ENCODE measurements at places on chromosomes 12 and 14. TPM values are rescaled to one million over a fixed set of nuclear protein-coding genes. Genes with fewer than 3 reads are reported as not detected.

- H3K4me1 ChIP-seq = peaks cover 10% of the 10 kb centered on the region
- no peak for DNase-seq
- H3K27ac ChIP-seq = no peak overlapping the region
- no peaks in the 10 kb centered on the region for H3K36me3 ChIP-seq
- no peak overlapping the region for H3K4me3 ChIP-seq
These were observed 339.5 kb downstream of the PDZRN4 start for GRCh38 chr12:41527534-41528116.

DNA sequence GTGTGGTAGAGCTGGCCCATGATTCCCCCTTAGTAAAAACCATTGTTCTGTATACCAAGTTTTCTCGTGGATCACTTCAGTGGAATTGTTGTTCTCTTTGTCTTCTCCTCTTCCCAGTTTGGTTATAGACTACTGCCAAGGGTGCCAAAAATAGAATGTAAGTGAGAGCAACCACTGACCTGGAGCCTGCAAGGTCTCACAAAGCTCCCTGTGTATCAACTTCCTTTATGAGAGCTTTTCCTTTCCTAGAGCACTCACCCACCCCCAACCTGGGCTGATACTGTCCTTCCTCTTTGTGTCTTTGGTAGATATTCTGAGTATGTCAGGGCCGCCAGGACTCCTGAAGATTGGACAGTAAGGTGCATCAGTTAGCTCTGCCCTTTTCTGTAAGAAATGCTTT is 101.0 kb downstream of the SCN8A start:
- no peaks in the 10 kb centered on the region for H3K36me3 ChIP-seq
- no peak for DNase-seq
- no peaks in the 10 kb centered on the region for H3K4me1 ChIP-seq
- no peak overlapping the region for H3K4me3 ChIP-seq

USP44 gene
- 3.3 TPM for total RNA-seq

DNA sequence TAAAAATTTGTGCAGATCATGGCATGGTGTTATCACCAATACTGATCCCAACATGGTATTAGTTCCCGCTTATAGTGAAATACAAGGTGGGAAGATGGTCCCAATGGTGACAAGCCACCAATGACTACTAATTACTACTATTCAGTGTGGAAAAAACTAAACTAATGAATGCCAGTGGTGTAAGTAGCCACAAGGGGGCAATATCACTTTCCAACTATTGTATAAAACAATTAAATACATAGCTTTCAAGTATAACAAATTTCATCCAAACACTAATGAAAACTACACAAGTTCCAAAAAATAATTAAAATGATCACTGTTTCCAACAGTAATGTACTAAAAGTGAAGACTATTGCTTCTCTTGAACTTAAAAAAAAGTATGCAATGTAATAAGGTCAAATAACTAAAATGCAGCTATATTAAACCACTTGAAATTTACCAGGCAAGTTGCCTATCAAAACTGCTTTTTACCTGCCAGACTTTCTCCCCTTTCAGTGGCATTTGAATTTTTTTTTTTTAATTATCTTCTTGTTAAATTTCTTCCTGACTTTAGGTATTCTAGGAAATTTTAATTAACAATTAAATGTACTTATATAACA is 58.0 kb downstream of the PAPLN start:
- no peak overlapping the region for H3K4me3 ChIP-seq
- H3K27me3 ChIP-seq = no peaks in the 10 kb centered on the region
- H3K36me3 ChIP-seq = peaks cover 22% of the 10 kb centered on the region
- no peaks in the 10 kb centered on the region for H3K4me1 ChIP-seq

GRCh38 chr12:99271071-99271470 is 376.5 kb upstream of the GARIN6 start:
- no peak for DNase-seq
- H3K4me1 ChIP-seq = no peaks in the 10 kb centered on the region
- H3K4me3 ChIP-seq = no peak overlapping the region
- no peak overlapping the region for H3K27ac ChIP-seq
- no peaks in the 10 kb centered on the region for H3K27me3 ChIP-seq

DNA sequence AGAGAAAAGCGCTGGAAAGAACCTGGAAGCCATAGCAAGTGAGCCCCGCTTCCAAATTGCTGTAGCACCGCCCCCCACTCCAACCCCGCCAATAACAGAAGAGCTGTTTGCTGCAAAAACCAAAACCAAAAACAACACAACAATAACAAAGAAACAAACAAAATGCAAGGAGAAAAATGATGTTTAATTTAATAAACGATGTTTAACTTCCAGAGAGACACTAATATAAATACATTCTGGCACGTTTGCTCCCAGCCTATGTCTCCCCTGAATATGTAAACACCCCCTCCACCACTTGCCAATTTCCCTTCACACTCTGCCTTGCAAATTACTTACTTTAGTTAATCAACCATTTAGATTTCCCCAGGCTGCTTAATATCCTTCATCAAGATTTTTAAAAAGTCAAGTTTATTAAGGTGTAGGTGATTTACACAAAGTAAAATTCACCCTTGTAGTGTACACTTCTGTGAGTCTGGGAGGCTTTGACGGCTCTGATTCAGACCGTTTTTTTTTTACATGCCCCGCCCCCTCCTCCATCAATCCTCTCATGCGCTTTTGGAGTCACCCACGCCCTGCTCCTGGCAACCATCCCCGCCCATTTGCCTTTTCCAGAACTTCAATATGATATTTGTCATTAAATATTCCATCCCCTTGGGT is 482 bp upstream of the IFI27L2 start:
- H3K4me3 ChIP-seq = peak overlapping the region; percentile 51
- no peaks in the 10 kb centered on the region for H3K27me3 ChIP-seq
- peak; percentile 92 for DNase-seq

- no peaks in the 10 kb centered on the region for H3K27me3 ChIP-seq
- H3K27ac ChIP-seq = no peak overlapping the region
- H3K4me3 ChIP-seq = no peak overlapping the region
- H3K36me3 ChIP-seq = no peaks in the 10 kb centered on the region
- DNase-seq = no peak
- H3K4me1 ChIP-seq = no peaks in the 10 kb centered on the region
These were observed 93.4 kb downstream of the C12orf75 start for GRCh38 chr12:105423921-105424320.

DNA sequence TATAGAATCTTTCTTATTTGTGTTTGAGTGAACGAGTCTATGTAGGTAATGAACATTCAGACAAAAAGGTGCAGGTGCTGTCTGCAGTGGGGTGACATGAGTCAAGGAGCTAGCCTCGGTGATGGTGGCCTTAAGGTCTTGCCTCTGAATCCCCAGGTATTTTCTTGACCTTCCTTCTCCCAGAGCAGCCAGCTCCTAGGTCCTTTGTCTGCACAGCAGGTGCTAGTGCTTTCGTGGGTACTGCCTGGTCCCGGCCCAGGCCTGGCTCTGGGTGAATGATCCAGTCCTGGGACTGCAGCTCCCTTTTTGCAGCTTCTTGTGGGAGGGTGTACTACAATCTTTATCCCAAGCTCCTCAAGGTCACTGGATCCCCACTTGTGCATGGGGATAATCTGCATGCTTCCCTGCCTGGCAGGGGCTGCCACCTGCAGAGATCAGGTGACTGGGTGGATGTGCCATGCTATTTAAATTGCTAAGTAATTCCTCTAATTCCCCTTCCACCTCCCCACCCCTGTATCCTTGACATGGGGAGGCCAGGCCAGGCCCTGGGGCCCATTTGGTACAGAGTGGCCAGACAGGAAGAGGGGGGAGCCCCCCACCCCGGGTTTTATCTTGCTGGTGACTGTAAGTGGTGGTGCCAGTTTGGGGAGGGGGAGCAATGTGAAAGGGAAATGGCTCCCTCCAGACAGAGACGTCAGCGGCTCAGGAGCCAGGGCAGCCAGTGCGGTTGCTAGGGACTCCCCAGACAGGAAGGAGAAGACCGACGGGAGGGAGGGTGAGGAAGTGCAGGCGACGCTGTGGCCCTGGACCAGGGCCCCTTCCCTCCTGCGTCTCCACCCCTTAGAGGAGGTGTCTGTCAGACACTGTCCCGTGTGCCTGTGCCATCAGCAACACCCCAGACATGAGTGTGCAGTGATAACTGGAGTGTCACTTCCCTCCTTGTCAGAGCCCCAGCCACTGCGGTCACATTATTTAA is 6.7 kb downstream of the VASH1 start:
- DNase-seq = no peak
- peaks cover 44% of the 10 kb centered on the region for H3K4me1 ChIP-seq
- no peak overlapping the region for H3K4me3 ChIP-seq
- H3K36me3 ChIP-seq = no peaks in the 10 kb centered on the region
- H3K27ac ChIP-seq = peak overlapping the region; percentile 70

GRCh38 chr12:61853945-61854344 is 406.3 kb upstream of the USP15 start:
- no peak for DNase-seq
- no peaks in the 10 kb centered on the region for H3K36me3 ChIP-seq
- no peak overlapping the region for H3K4me3 ChIP-seq
- no peaks in the 10 kb centered on the region for H3K27me3 ChIP-seq
- no peaks in the 10 kb centered on the region for H3K4me1 ChIP-seq

- H3K4me3 ChIP-seq = peak overlapping the region; percentile 80
- DNase-seq = no peak
- no peaks in the 10 kb centered on the region for H3K36me3 ChIP-seq
- H3K27ac ChIP-seq = peak overlapping the region; percentile 96
- H3K4me1 ChIP-seq = peaks cover 95% of the 10 kb centered on the region
- H3K27me3 ChIP-seq = no peaks in the 10 kb centered on the region
These were observed 10.6 kb downstream of the RARG start for GRCh38 chr12:53221203-53222080.

DNA sequence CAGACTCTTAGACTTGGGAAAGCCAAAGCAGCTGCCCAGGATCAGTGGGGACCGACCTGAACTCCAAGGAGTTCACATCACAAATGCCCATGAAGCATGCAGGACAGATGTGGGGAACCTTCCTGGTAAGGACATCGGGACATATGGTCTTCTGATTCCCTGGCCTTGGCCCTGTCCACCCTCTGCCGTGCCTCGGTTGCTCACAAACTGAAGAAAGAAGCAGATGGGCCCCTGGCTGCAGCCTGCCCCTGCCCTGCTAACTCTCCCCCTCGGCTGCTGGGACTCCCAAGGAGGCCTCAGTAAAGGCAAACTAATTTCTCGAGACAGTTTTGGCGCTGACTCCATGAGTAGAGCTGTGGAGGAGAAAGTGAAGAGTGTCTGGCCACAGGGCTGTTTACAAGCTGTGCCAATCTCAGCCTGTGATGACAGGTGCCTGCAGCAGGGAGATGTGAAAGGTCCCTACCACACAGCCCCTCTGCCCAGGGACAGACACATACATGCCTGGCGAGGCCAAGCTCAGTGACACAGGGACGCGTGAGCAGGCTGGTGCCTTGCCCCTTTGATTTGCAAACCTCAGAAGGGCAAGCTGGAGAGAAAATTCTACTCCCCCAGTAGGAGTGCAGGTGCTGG is 48.6 kb downstream of the ISCA2 start:
- no peak overlapping the region for H3K4me3 ChIP-seq
- H3K36me3 ChIP-seq = no peaks in the 10 kb centered on the region
- H3K27ac ChIP-seq = no peak overlapping the region
- DNase-seq = no peak
- no peaks in the 10 kb centered on the region for H3K27me3 ChIP-seq
- no peaks in the 10 kb centered on the region for H3K4me1 ChIP-seq

DNA sequence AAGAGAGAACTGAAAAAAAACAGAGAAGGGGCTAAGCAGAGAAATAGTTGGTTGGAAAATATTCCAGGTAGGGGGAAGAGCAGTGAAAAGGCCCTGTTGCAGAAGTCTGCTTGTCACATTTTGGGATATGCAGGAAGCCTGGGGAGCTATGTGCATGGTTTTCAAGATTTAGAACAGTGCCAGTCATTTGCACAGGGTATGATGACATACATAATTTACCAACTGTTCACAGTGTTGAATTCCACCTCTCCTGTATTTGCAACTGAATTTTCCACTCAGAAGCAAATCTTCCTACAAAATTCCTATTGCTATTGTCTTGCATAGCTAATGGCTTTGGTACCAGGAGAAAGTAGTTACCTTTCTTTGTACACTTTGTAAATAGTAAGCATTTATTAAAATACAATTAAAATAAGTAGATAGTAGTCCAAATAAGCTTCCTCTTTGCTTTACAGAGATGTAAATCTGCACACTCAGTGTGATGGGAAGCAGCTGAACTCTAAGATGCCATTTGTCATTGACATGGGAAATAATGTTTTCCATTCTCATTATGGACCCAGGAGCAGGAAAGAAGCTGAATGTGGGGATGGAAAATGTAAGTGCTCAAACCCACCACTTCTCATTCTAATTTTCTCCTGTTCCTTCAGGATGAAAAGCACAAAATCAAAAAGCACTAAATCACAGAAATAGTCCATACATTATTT is 177.4 kb downstream of the BTG1 start:
- no peaks in the 10 kb centered on the region for H3K27me3 ChIP-seq
- no peak overlapping the region for H3K4me3 ChIP-seq
- no peak overlapping the region for H3K27ac ChIP-seq
- H3K36me3 ChIP-seq = no peaks in the 10 kb centered on the region
- DNase-seq = no peak
- no peaks in the 10 kb centered on the region for H3K4me1 ChIP-seq

GALNT16 gene
- 5.8 TPM for total RNA-seq

DNA sequence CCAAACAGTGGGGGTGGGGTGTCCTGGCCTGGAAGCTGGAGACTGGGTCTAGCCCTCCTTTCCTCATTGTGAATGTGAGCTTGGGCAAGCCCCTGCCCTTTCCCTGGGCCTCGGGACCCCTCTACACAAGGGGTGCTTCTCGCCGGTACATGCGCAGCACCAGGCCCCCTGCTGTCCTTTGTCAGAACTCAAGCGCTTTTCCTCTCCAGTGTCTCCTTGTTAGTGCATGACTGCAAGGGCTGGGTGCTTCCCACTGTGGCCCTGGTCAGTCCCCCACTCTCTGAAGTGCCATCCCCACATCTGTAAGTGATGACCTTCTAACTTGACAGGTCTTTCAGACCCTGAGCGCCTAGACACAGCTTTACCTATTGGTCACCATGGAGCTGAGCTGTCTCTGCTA is 44.2 kb downstream of the DEGS2 start:
- H3K27ac ChIP-seq = no peak overlapping the region
- no peaks in the 10 kb centered on the region for H3K27me3 ChIP-seq
- DNase-seq = no peak
- peaks cover 9% of the 10 kb centered on the region for H3K36me3 ChIP-seq
- no peak overlapping the region for H3K4me3 ChIP-seq

APEX1 gene
- 105 TPM for total RNA-seq

VRTN gene
- not detected for total RNA-seq

- peaks cover 83% of the 10 kb centered on the region for H3K27me3 ChIP-seq
- peaks cover 38% of the 10 kb centered on the region for H3K4me1 ChIP-seq
- peak; percentile 89 for DNase-seq
- H3K4me3 ChIP-seq = no peak overlapping the region
- no peak overlapping the region for H3K27ac ChIP-seq
- H3K36me3 ChIP-seq = no peaks in the 10 kb centered on the region
These were observed 3.3 kb upstream of the NTF3 start for GRCh38 chr12:5428332-5429221.

GRCh38 chr14:58744801-58745394 is 107.1 kb downstream of the DACT1 start:
- H3K4me3 ChIP-seq = no peak overlapping the region
- H3K4me1 ChIP-seq = peaks cover 33% of the 10 kb centered on the region
- H3K27ac ChIP-seq = no peak overlapping the region
- DNase-seq = no peak
- no peaks in the 10 kb centered on the region for H3K27me3 ChIP-seq
- H3K36me3 ChIP-seq = no peaks in the 10 kb centered on the region

AQP2 gene
- not detected for total RNA-seq

CCDC197 gene
- not detected for total RNA-seq

- DNase-seq = no peak
- H3K27me3 ChIP-seq = no peaks in the 10 kb centered on the region
- H3K4me3 ChIP-seq = no peak overlapping the region
- no peaks in the 10 kb centered on the region for H3K36me3 ChIP-seq
- H3K4me1 ChIP-seq = no peaks in the 10 kb centered on the region
These were observed 53.7 kb upstream of the PELI2 start for GRCh38 chr14:56064513-56064912.

GRCh38 chr12:49882248-49882850 is 21.4 kb downstream of the FAIM2 start:
- no peak overlapping the region for H3K27ac ChIP-seq
- H3K4me3 ChIP-seq = no peak overlapping the region
- no peaks in the 10 kb centered on the region for H3K36me3 ChIP-seq
- no peak for DNase-seq

KCNMB4 gene
- 10.3 TPM for total RNA-seq
